ENCODE measurements at places on chromosomes 6 and 20. TPM values are rescaled to one million over a fixed set of nuclear protein-coding genes. Genes with fewer than 3 reads are reported as not detected.

The BAG2 gene
- 32.1 TPM for total RNA-seq

The SIRPD gene
- total RNA-seq = not detected

The PSMA7 gene
- total RNA-seq = 320 TPM

The LST1 gene
- total RNA-seq = not detected

The SOX18 gene
- total RNA-seq = not detected
